ENCODE measurements at places on chromosomes 4 and X. TPM values are rescaled to one million over a fixed set of nuclear protein-coding genes. Genes with fewer than 3 reads are reported as not detected.

- DNase-seq, result no peak
Measured at GRCh38 chrX:43386875-43387274, 269.2 kb upstream of the MAOA start.

DNA sequence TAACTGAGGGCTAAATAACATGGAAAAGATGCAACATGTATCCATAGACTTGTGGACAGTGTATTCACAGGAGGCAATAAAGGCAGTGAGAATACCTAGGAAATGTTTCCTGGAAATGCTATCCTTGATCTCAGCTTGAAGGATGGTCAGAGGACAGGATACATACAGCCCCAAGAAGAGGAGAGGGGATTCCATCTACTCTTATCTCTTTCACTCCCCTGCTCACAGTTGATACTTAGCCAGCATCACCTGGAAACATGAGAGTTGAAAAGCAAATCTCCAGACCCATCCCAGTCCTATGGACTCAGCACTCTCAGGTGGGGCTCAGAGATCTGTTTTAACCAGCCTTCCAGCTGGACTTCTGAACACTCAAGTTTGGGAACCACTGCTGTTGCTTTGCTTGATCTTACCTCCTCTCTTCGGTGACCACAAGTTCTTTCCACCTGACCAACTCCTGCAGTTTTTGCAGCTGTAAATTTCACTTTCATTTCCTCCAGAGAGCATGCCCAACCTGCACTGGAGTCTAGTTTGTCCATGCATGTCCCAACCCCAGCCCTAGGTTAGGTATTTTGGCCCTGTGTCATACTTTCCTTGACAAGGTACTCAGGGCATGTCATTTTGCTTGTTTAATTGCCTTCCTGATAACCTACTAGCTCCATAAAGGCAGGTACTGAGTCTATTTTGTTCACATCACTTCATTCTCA is 10.4 kb downstream of the RELL1 start:
- DNase-seq, result peak; percentile 87

- DNase-seq, result no peak
Measured at GRCh38 chrX:81378560-81378959, 176.7 kb downstream of the SH3BGRL start.

The AREG gene
- total RNA-seq, result 1.4 TPM

GRCh38 chrX:68880846-68881552 is 52.2 kb downstream of the EFNB1 start:
- no peak for DNase-seq

GRCh38 chr4:108219998-108220397 is 51.3 kb upstream of the LEF1 start:
- DNase-seq, result no peak

DNA sequence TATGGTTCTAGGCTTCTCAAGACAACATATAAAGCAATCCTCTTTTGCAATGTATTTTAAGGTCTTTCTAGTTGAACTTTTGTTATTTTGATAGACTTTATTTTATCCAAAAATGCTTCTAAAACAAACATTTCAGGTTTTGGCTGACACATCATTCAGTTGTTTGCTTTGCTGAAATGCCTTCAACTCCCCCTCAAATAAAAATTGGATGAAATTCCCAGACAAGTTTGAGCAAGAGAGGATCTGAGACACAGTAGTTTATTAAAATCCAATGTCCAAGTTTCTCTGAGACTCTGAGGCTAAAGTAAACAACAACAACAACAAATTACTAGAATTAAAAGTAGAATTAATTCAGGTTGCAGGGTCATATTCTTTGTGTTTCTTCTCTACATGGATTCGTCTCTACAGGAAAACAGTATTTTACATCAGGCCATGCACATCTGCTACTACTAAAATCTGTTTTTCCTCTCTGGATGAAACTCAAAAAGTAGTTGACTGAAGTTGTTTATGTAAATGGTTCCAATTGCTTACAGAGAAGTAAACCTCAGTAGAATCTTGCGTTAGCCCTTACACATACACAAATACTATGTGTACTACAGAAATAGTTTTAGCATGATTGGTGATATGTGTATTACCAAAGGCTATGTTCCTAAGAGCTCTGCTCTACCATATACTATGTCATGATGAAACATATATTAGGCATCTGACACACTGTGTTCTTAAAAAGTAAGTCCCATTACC is 64.9 kb downstream of the PRSS12 start:
- DNase-seq, result no peak

The ASB12 gene
- total RNA-seq, result not detected

The NEIL3 gene
- total RNA-seq, result 15.5 TPM

DNA sequence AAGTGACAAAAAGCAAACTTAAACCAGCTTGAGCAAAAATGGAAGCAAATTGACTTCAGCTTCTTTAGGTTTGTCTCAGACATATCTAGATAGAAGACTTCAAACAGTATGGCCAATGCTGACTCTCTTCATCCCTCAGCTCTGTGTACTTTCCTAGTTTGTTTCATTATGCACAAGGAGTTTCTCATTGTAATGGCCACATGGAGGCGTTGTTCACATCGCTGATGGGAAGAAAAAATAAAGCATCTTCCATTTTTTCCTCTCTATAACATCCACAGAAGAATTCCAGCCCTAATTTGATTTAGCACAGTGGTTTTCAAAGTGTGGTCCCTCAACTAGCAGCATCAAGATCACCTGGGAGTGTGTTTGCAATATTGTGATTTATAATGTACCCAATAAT is 397.5 kb upstream of the PRKX start:
- no peak for DNase-seq

DNA sequence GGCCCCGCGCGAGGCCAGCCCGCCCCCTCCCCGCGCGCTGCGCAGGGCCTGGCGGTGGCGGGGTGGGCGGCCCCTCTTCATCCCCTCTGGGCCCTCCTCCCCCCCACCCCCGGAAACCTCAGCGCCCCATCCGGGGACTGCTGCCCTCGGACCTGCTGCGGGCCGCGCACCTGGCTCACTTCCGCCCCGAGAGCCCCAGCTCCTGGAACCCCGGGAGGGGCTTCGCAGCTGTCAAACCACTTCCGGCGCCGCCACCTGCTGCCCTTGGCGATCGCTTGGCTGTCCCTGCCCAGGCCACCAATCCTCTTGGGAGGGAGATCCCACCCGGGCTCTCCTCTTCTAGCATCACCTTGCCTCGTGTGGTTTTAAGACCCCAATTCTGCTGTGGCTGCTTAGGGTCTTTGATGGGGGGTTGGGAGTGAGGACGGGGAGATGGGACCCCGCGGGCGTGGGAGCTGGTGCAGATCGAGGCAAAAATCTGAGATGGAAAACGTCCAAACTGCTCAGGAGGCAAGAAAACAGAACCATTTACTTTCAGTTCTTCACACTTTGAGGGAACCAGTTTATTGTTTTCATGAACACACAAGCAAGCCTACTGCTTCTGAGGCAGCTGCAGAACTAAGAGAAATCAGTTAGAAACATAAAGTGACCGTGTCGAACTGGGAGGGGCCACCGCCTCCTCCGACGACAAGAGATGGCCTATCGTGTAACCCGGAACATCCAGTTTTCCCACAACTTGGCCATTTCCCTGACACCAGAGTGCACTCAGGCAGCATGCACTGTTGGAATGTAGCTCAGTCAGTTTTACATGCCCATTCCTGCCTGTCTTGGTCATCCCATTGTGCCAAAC is 754 bp downstream of the MTMR1 start:
- peak; percentile 91 for DNase-seq

The HMX1 gene
- not detected for total RNA-seq

DNA sequence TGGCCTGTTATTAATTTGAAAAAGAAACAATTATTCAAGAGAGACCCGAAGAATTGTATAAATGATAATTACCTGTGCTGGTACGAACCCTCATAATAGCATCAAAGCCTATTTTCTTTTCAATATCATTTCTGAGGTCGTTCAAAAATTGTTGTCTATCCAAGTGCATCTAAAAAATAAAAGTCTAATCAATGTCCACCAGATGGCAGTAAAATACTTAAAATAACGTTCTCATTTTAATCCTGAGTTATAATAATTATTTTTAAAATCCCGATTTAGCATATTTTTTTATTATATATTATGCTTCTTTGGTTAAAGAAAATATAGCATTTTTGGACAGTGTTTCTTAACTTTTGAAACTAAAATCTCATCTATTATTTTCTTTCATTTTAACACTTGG is 55.7 kb downstream of the METTL14 start:
- no peak for DNase-seq

The SYTL5 gene
- total RNA-seq, result not detected

DNA sequence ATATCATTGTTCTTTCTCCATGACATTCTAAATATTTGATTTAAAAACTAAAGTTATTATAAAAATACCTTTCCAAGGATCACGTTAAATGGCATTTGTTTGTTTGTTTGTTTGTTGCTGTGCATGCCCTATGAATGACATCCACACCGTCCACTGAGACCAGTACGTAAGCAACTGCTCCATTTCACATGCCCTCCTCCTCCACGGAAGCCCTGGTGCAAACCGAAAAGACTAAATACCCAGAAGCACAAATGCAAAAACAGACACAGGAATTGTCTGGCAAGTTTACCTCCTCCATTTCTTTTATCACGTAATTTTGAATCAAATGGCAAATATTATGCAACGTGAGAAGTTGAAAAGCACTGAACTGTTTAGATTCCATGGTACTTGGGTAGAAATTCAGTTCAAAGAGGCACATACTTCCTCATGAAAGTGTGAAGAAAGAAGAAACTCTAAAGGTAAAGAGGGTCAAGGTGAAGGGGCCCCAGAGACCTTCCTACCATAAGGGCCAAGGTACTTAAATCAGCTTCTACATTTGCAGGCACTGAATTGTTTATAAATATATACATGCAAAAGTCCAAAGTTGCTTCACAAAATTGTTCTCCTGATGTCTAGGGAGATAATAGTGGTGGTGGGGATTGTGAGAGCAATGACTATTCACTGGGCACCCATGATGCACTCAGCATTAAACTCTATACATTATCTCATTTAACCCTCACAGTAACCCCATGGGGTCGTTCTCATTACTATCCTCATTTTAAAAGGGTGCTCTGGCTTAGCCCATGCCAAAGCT is 23.4 kb downstream of the IRF2 start:
- DNase-seq, result no peak

DNA sequence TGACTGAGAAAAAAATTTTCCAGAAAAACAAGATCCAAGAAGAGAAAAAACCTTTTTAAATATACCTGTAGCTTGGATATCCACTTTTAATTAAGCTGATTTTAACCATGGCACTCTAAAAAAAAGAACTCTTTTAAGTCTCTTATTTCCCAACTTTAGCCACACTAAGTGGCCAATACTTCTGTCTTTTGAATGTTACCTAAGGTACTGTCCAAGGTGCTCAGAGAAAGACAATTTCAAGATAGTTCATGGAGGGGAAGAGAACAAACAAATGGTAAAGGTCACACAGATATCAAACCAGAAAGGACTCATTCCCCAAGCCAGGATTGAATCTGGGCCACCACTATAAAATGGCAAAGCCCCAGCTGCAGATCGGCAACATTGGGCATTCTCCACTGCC is 10.1 kb downstream of the NLRP2B start:
- DNase-seq, result no peak

GRCh38 chrX:22246620-22247019 is 26.1 kb upstream of the CBLL2 start:
- no peak for DNase-seq

The RAI2 gene
- total RNA-seq, result 0.14 TPM

- DNase-seq, result no peak
Measured at GRCh38 chr4:119152741-119153140, 17.1 kb downstream of the MYOZ2 start.

The GSX2 gene
- total RNA-seq, result not detected

GRCh38 chr4:38603652-38604051 is 60.3 kb upstream of the KLF3 start:
- DNase-seq, result no peak

The SPON2 gene
- total RNA-seq, result 21.6 TPM

DNA sequence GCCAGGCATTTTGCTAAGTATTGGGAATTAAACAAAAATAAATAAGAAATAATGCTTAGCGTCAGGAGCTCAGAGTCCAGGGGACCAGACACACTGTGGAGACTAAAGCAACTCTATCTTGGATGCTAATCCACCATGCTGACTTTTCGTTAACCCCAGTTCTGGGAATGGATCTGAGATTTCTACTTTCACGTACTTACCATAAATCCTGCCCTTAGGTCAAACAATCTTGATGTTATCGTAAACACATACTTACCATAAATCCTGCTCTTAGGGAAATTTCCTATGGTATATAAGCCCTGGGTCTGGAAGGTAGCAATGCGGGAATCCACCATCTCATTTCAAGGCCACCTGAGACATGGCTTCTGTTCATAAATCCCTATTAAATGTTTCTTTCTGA is 204.5 kb upstream of the IGFBP7 start:
- no peak for DNase-seq

The FRMPD3 gene
- not detected for total RNA-seq

The ARHGAP36 gene
- total RNA-seq, result not detected

DNA sequence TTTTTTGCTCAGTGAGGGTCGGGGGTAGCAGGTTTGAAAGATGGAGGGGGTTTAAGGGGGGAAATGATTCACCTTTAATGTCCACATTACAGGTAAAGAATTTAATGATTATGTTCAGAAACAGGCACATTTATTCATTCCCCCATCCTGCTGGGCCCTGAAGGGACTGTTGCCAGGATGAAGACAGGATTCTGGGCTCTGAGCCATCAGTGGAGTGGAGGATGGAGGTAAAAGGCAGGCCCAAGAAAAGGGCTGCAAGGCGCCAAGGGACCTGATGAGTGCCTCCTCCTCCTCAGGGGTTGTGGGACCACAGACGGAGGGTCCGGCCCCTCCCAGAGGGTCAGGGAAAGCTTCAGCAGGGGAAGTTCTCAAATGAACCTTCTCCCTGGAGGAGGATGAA is 40.4 kb upstream of the PROM1 start:
- DNase-seq, result no peak

DNA sequence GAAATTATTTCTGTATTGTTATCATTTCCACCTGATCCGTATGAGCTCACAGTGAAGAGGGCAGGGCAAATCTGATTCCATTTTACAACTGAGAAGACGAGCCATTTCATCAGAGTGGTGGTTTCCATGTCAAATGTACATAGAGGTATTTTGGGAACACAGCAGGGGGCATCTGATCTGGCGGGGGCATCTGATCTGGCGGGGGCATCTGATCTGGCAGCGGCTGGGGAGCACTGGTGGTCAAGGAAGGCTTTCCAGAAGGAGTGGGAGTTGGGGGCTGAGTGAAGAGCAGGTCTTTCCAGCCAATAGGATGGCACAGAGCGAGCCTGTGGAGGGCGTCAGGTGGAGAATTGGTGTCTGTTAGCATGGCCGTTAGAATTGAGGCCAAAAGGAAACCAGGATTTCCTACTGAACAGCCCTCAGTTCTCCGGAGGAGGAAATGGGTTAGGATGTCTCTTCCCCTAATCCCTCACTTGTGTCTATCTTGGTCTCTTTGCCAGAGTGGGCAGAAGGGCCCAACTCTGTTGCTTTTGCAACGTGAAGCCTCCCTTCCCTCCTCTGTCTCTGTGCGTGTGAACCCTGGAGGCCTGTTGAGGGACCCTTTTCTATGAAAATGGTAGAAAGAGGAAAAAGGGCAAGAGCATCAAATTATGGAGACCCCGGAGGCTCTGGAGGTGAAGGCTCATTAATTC is 41.3 kb downstream of the RHOH start:
- DNase-seq, result peak; percentile 71

The STS gene
- total RNA-seq, result 0.86 TPM

The GABRG1 gene
- total RNA-seq, result not detected

Measured in activated CD4-positive, alpha-beta T cell treated with anti-CD3 and anti-CD28 coated beads, Interleukin-2, amount 10 ng/mL, durations not matched to agents 24 days and 14 days (primary cell).